NCI-H1930 (cell line): ENCODE measurements at places on chromosomes 4 and X.

- no peak for DNase-seq
Observed at GRCh38 chr4:113682730-113683537, 78.6 kb downstream of the CAMK2D start.

GRCh38 chrX:150566734-150567182 lies 1.7 kb upstream of the MTM1 start:
- DNase-seq: no peak

DNA sequence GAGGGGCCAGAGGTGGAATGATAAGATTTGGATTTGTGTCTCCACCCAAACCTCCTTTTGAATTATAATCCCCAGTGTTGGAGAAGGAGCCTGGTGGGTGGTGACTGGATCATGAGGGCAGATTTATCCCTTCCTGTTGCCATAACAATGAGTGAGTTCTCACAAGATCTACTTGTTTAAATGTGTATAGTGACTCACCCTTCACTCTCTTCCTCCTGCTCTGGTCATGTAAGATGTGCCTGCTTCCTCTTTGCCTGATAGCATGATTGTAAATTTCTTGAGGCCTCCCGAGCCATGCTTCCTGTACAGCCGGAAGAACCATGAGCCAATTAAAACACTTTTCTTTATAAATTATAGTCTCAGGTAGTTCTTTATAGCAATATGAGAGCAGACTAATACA lies 348.6 kb downstream of the AR start:
- DNase-seq: no peak

DNA sequence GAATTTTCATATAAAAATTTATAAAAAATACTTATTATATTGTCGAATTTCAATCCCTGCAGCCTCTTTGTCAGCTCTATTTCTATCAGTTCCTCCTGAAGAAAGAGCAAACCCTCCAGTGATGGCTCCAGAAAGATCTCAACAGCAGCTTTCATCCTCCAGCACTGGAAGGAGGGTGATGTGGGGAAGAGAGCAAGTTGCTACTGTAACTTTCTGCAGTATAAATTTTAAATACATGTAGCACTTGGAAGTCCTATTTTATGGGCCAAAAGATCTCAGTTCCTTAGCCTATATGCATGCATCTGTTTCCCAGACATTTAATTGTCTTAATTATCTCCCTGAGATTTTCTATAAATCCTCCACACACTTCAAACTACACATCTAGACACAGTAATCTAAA lies 13.7 kb upstream of the ODAM start:
- DNase-seq: no peak

DNA sequence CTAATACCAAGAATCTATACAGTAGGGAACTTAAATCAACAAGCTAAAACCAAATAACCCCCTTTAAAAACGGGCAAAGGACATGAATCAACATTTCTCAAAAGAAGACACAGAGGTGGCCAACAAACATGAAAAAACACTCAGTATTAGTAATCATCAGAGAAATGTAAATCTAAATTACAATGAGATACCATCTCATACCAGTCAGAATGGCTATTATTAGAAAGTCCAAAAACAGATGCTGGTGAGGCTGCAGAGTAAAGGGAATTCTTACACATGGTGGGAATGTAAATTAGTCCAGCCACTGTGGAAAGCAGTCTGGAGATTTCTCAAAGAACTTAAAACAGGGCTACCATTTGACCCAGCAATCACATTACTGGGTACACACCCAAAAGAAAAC lies 167.8 kb downstream of the PACRGL start:
- no peak for DNase-seq

DNA sequence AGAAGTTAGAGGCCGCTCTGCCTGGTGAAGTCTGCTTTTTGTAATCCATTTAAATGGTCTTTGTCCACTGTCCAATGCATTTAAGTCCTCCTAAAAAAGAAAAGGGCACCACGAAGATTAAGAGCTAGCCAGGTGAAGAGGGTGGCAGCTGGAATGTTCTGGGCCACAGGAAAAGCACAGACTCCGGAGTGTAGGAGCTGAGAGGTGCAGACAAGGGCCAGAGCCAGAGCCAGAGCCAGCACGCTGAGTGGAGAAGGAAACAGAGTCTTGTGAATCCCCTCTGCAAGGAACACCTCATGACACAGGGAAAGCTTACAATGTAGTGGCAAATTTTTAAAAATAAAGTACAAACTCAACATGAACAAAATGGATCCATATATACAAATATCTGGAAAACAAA lies 83.6 kb downstream of the TSPAN5 start:
- no peak for DNase-seq

- DNase-seq: no peak
Observed at GRCh38 chr4:3772632-3773031, 6.4 kb downstream of the ADRA2C start.
